B cell (primary cell): ENCODE measurements at places on chromosomes 11 and 22.

GRCh38 chr22:32536352-32536751 lies 61.7 kb downstream of the FBXO7 start:
- DNase-seq = no peak

DNA sequence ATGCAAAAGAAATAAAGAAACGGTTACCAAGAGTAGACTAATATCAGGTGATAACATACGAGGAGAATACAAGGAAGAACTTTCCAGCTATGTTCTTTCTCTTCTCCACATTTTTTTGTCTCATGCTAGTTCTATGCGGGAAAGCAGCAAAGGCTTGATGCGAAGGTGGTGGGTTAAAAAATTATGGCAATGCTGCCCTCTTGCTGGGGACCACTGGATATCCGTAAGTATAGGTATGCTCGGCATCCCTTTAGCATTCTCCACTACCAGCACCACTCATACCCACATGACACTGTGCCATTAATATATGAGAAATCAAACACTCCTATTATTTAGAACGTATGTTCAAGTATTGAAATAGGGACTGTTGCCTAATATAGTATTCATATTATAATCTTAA lies 776.4 kb downstream of the LRRC4C start:
- DNase-seq = no peak

DNA sequence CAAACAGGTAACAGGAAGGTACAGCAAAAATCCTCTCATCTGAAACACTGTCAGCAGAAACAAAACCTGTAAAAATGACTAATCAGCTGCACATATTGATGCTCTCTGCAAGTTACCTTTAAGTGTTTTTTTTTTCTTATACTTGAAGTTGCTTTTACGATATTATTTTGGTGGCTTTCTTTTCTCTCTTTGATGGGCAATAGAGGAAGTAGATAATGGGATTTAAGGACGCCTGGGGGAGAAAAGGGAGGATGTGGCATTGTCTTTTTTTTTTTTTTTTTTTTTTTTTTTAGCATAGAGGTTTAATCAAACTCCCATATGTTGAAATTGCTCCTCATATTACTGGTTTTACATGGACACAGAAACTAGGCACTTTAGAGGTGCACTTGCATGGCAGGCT lies 11.4 kb upstream of the ADSL start:
- DNase-seq = no peak

DNA sequence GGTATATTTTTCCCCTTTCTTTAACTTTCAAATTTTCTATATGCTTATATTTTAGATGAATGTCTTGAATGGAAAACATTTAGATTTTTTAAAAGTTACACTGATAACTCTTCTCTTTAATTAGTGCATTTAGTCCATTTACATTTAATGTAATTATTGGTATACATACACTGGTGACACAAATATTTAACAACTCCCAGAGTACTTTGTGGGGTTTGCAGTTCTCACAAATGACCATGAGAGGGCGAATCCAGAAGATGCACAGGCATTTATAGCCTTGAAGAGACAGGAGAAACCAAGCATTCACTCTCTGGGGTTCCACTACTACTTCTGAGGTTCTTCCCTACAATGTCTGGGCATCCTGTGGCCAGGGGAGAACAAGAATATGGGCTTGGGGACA lies 125.1 kb downstream of the TIMP3 start:
- DNase-seq = peak; percentile 18

- no peak for DNase-seq
Observed at GRCh38 chr11:86463120-86463519, 88.4 kb downstream of the CCDC81 start.
